ENCODE measurements at places on chromosomes 12 and 14. TPM values are rescaled to one million over a fixed set of nuclear protein-coding genes. Genes with fewer than 3 reads are reported as not detected.

The MNAT1 gene
- 28.6 TPM for polyA plus RNA-seq

The LMNTD1 gene
- polyA plus RNA-seq, result not detected

The STYK1 gene
- 0.76 TPM for polyA plus RNA-seq

The FBLN5 gene
- polyA plus RNA-seq, result 0.29 TPM

The CFAP54 gene
- polyA plus RNA-seq, result 1.0 TPM

The SERPINA9 gene
- polyA plus RNA-seq, result not detected

The KITLG gene
- not detected for polyA plus RNA-seq

The KERA gene
- polyA plus RNA-seq, result not detected

The FSCB gene
- polyA plus RNA-seq, result not detected

The NXPH4 gene
- not detected for polyA plus RNA-seq

The DNAI7 gene
- polyA plus RNA-seq, result 0.15 TPM
